Calu3 (cell line): ENCODE measurements at places on chromosomes 1 and 21. TPM values are rescaled to one million over a fixed set of nuclear protein-coding genes. Genes with fewer than 3 reads are reported as not detected.
A peak's percentile ranks its signal among the peaks of the same experiment; 100 is the strongest.

DNA sequence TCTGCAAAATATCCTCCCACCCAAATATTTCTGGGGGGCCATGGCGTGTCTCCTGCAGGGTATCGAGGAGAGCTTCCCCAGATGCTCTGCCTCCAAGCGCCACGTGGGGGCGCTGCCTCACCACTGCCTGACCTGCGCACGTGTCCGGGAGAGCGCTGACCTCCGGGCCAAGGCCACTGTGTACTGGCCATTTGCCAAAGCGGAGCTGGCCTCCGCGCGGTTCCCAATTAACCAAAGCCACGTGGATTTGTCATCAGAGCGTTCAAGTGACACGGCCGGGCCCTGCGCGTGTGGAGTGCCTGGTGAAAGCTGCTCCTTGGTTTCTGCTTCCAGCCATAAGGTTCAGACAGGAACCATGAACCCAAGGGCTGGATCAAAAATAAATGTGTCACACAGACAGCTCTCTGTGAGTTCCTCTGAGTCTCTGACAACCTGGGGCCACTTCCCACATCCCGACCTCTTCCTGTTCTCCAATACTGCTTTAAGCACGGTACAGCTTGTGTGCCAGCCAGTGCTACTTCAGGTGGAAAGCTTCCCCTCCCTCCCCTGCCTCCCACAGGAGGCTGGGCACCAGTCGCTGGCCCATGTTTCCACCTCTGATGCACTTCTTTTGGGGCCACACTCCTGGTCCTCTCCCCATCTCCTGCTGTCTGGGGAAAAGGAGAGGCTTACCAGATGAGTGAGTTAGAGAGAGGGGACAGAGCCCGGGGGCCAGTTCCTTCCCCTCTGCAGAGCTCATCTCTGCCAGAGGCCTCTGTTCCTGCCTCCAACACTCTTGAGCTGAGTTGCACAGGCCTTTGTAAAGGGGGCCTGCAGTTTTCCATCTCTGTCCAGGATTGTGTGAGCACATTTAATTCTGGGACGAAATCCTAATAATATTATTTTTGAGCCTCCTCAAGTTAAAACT is 26.1 kb downstream of the ZP4 start:
- DNase-seq: peak; percentile 85

DNA sequence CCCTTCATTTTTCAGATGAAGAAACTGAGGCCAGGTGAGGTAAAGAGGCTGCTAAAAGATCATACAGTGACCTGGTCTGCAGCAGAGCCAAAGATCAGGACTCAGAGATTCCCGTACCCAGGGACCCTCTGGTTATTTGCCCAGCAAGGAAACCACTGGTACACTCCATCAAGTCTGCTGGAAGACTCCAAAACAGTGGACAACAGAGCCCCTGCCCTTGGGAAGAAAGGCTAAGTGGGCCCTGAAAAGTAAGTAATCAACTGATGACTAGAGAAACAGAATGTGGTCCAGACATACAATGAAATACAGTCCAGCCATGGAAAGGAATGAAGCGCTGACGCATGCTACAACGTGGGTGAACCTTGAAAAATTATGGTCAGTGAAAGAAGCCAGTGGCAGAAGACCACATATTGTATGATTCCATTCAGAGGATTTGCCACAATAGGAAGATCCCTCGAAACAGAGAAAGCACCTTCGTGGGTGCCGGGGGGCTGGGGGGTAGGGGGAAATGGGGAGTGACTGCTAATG is 106.4 kb downstream of the ETS2 start:
- DNase-seq: no peak

- DNase-seq: peak; percentile 15
These were observed 22.1 kb downstream of the EIF2D start for GRCh38 chr1:206590025-206590758.

DNA sequence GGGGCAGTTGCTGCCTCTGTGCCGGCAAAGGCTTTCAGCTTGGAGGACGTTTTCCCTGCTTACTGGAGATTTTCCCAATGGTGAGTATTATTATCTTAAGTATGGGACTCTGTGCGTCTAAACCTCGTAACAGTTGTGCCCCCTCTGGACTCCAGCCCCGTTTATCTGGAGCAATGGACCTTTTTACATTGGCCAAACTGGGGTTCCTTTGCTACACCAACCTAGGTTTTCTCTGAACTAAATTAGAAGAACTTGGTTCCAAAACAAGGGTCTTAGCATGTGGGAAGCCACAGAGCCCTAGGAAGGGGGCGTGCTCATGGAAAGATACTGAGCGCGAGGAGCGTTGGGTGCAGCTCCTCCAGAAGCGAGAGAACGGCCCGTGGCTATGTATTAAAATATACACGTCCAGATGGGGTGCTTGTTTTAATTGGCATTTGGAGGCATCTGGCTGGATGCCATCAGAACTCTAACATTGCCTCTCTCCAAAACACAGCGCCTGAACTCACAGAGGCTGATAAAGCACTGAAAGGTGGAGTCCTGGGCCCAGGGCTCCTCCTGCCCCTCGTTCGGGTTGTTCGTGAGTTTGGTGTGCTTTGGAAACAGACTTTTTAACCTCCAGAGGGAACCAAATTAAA is 28.4 kb downstream of the POFUT2 start:
- no peak for DNase-seq

DNA sequence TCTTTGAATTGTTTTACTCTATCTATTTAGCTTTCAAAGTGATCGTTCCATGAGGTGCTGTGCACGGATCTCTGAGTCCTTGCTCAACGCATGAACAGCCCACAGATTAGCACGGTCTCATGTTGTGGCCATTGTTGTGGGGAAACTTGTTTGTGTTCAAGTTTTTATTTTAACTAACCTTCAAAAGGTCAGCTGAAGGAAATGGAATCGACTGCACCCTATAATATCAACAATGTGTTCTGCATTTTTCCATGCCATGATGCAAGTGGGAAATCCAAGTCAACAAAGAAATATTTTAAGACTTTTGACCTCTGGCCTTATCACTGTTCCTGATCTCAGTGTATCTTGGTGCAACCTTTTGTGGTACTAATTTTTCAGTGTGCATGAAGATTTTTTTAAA is 6.1 kb downstream of the SH2D1B start:
- no peak for DNase-seq

DNA sequence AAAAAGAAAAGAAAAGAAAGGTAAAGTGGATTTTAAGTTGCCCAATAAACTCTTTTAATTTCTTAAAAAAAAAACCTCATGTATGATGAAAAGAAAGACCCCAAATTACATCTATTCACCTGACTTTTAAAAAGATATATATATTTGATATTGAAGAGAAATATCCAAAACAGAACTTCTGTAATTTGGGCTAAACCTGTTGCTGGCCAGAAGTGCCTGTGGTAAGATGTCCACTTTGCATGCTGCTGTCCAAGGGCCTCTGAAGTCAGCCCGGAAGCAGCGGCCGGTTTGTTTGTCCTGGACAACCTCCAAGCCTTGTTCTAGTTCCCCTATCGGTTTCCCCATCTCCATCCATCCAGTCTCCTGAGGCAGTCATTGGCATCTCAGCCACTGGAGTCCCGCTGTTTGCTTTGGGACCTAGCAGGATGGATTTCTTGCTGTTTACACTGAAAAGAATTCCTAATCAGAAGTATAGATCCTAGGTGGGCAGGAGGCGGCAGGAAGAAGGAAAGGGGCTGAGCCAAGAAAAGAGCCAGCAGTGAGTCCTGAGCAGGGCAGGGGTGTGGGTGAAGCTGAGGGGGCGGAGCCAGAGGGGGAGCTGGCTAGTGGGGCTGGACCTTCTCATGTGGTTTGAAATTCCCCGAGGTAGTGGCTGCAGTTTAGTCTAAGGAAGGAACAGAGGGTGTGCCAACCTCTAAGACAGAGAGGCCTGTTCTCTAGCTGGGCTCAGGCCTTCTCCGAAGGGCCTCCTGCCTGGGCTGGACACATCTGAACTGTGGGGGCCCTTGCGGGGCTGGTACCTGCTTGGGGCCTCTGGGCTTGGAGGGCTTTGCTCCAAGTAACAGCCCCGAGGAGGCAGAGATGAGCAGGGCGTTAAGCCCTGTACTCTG is 3.3 kb downstream of the NCMAP start:
- peak; percentile 83 for DNase-seq

- DNase-seq: peak; percentile 17
These were observed 32.8 kb downstream of the GJA4 start for GRCh38 chr1:34825455-34826091.

DNA sequence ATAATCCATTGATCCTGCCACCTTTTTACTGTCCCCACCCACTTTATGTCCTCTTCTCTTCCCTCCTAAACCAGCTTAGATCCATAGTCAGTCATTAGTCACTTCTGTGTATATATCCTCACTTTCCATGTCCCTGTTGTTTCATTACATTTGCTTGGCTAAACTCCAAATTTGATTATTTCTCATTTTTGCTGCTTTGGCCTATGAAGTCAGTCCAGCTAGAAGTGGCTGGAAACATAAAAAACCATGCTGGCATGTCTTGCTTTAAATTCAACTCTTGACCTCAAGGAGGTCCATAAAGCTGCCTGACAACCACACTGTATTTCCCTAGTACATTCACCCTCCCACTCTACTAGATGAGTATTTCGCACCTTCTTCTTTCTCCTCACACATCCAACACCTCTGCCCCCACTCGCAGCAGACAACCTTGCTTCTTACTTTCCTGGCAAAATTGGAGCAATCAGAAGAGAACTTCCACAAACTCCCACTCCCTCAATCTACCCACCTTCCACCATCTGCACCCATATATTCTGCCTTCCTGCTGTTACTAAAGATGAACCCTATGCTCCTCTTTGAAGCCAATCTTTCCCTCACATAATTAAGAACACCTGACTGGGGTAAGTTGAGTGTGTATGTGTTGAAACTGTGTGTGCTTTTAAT is 72.1 kb downstream of the ZNF648 start:
- no peak for DNase-seq

DNA sequence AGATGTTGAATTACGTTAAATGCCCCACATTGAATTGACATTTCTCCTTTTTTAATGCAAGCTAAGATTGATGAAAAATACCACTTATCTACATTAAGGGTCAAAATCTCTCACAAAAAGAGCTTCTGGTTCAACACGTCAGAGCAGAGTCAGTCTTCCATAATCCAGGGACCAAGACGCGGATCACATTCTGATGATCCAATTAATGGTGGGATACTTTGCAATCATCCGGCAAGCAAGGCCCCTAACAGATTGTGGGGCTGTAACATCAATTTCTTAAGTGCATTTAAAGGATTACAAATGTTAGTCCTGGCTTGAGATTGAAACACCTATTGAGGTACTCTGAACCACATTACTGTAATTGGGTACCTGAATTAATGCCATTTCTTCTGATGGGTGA is 120.2 kb upstream of the ESRRG start:
- no peak for DNase-seq

DNA sequence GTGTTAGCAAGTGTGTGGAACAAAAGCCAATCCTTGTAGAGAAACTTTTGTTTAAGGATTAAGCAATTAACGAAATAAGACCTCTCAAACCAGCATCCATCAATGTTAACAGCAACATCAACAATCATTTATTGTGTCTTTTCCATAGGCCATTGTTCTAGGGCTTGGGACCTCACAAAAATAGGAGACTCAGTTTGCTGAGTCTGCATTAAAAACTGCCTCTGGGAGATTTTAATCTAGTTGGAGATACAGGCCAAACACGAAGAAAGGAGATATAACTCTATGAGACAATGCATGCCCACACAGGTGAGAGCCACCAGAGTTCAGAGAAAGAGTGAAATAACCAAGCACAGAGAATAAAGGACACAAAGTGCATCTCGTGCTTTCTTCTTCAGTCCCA is 14.4 kb upstream of the SELP start:
- no peak for DNase-seq

DNA sequence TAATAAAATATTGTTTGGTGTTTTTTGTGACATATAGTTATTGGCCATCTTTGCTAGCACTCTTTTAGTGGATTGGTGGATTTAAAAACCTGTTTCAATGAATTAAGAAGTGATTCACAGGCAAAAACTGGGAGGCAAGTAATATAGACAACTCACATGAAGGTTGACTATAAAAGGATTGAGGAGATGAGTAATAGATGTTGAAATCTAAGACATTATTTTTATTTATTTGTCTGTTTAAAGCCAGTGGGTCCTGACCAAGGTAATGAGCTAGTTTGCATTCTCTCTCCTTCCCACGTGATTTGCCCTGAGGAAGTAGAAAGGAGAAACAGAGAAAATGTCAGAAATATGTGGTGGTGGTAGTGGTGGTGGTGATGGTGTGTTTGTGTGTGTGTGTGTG is 351.5 kb upstream of the ZP4 start:
- DNase-seq: no peak

- no peak for DNase-seq
These were observed 32.8 kb upstream of the COX20 start for GRCh38 chr1:244802556-244803239.

DNA sequence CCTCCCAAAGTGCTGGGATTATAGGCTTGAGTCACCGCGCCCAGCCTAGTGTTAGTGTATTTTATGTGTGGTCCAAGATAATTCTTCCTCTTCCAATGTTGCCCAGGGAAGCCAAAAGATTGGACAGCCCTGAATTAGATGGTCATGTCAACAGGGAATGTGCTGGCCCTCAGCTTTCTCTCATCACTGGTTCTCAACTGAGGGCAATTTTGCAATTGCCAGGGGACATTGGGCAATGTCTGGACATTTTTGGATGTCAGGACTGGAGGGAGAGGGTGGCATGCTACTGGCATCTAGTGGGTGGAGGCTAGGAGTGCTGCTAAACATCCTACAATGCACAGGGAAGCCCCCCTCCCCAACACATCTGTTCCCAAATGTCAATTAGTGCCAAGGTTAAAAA is 95.0 kb downstream of the LAMC2 start:
- DNase-seq: peak; percentile 9

GRCh38 chr1:117389779-117390178 is 22.5 kb downstream of the MAN1A2 start:
- DNase-seq: no peak

DNA sequence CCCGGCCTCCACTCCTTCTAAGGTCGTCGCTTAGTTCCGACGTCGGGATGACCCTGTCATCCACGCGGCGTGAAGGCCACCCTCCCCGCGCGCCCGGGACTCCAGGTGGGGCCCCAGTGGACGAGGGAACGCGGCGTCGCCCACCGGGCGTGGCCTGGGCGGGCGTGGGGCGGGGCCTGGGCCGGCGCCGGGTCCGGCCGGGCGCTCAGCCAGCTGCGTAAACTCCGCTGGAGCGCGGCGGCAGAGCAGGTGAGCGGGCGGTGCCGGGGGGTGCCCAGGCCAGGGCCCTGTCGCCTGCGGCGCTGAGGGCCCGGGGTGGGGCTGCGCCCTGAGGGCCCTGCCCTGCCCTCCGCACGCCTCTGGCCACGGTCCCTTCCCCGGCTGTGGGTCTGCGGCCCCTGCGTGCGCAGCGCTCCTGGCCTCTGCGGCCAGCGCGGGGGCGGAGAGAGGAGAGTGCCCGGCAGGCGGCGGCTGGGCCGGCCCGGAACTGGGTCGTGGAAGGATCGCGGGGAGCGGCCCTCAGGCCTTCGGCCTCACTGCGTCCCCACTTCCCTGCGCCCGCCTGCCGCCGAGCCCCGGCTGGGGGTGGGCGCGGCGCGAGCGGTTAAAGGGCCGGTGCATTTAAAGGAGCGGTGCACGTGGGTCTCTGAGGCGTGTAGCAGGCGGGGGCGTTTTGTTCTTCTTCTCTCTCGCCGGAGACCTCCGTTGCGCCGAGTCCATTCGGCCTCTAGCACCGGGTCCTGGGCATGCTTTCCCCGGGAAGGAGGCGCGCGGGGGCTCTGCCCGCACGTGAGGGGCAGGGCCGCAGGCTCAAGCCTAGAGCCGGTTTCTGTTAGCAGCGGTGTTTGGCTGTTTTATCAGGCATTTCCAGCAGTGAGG is at the start of gene PSEN2:
Gene PSEN2, plus strand, starts transcription at position 216 of the 879 bp plus-strand sequence. CDS start 11,292 bp downstream, outside the sequence.
- DNase-seq: peak; percentile 85

Gene SLC9A1
- 16.4 and 17.4 TPM in 2 replicates for total RNA-seq

Gene ADAMTSL4
- 1.9 and 2.7 TPM in 2 replicates for total RNA-seq

Gene CRYAA
- total RNA-seq: not detected in 2 replicates

Gene NBPF4
- not detected in 2 replicates for total RNA-seq

Gene KPRP
- not detected in 2 replicates for total RNA-seq
